ENCODE measurements at places on chromosomes 12 and 14.

DNA sequence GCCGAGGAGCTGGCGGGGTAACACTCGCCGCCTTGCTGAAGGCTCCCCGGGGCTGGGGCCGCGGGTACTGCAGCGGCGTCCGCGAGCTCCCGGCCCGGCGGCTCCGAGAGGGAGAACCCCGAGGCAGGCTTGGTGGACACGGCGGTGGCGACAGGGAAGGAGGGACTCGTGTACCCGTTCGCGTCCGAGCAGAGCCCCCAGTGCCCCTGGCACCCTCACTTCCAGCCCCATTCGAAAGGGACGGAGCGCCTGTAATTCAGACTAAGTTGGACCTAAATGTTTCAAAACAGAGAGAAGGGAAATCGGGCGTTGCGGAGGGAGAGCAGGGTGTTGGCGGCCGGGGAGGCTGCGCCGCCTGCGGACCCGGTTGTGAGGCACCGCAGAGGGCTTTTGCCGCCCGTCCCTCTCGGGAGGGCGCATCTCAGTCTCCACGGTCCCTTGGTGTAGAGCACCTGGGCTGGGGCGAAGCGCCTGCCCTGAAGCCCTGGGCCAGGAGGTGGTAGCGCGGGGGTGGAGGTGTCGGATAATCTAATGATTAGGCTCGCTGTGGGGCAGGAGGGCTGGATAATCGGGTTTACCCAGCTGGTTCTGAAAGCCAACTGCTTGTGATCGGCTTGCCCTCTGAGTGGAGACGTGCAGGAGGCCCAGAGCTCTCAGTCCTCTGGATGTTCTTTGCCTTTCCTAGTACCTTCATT lies 771 bp downstream of the DAAM1 start:
- DNase-seq, result no peak

- no peak for DNase-seq
Observed at GRCh38 chr14:101828046-101828445, 66.5 kb downstream of the PPP2R5C start.

GRCh38 chr12:110733900-110734299 lies 8.8 kb downstream of the PPP1CC start:
- DNase-seq, result no peak

GRCh38 chr12:104358353-104359003 lies 54.9 kb downstream of the EID3 start:
- DNase-seq, result peak; percentile 8

DNA sequence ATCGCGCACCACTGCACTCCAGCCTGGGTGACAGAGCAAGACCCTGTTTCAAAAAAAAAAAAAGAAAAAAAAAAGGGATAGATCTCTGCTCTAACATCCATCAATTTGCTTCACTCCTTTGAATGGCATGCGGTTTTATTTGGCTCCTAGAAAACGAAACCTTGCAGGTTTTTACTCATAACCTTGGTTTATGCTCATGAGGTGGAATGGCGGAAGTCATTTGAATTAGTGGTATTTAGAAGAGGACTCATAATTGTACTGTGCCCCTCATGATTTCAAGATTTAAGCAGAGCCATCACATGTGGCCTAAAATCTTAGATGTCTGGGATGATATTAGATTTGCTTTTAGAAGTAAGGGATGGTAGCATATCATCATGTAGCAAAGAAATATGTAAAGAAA lies 29.4 kb downstream of the RBMS2 start:
- no peak for DNase-seq

GRCh38 chr14:106044949-106045596 lies 518.7 kb downstream of the TMEM121 start:
- DNase-seq, result no peak

DNA sequence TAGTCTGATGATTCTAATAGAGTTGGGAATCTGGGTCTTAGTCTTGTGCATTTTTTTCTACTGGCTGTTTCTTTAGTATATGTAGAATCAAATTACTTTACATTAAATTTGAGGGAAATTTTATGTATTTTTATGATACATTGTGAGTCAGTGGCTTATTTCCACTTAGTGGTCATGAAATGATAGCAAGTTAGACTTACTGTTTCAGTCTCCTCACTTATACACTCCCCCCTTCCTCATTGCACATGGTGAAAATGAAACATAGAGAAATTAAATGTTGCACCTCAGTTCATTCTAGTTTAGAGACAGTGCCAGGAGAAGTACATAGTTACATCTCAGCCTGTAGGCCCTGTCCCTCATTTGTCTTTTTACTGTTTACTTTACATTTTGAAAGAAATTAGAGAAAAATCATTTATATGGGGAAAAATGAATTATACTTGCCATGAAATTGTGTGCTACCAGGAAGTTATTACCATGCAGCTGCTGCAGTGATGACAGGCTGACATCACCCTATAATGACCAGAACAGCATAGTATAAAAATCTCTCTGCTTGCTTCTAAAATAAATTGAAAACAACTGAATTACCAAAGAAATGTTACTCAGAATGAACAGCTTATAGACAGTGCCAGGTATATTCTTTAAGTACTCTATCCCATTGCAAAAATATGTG lies 113.2 kb downstream of the TRMT5 start:
- DNase-seq, result no peak

GRCh38 chr12:7295529-7295928 lies 8.3 kb upstream of the ACSM4 start:
- DNase-seq, result no peak

DNA sequence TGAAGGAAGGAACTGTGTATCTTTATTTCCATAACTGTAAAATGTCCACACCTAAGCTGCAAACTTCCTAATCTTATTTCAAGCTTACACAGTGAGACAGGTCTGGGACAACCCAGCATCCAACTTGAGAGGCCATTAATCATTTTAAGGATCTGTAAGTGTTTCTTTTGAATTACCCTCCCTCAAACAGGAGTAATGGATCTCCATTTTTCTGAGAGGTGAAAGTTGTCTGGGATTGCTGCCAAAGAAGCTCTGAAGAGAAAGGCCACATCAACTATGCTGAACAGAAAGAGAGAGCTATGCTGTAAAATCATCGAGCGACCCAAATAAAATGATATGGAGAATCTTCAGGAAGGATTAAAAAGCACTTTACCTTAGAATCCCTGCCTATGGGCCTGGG lies 131.7 kb upstream of the CPNE8 start:
- no peak for DNase-seq

GRCh38 chr12:109888179-109889020 lies 8.1 kb upstream of the GLTP start:
- DNase-seq, result no peak

Measured in amygdala (tissue), 56 donors.